ENCODE measurements at places on chromosomes 11 and 22.
A peak's percentile ranks its signal among the peaks of the same experiment; 100 is the strongest.

DNA sequence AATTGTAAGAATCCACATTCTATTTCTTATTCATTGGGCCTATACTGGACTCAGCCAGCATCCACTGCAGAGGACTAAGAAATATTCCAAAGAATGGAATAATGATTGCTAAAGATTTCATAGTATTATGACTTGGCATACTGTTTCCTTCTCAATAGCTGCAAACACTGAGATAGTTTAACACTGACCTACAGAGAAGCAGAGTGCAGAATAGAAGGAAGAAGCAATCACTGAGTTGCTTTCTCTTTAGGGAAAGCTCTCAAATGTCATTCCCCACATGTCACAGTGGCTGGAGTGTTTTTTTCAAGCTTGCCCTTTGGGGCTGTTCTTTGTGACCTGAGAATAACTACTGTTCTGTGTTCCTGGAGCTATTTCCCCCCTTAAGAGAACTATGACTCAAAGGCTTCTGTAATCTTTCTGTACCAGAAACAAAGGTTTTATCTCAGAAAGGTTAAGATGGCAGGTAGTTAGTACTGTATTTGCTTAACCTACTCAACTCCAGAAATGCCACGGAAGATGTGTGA lies 243.6 kb upstream of the LUZP2 start:
- DNase-seq = no peak

- peak; percentile 17 for DNase-seq
These were observed at the start of gene CFAP300 for GRCh38 chr11:102047305-102047924. Gene CFAP300 (plus strand): TSS chr11:102047437. CDS start chr11:102047471, 34 bp downstream.

DNA sequence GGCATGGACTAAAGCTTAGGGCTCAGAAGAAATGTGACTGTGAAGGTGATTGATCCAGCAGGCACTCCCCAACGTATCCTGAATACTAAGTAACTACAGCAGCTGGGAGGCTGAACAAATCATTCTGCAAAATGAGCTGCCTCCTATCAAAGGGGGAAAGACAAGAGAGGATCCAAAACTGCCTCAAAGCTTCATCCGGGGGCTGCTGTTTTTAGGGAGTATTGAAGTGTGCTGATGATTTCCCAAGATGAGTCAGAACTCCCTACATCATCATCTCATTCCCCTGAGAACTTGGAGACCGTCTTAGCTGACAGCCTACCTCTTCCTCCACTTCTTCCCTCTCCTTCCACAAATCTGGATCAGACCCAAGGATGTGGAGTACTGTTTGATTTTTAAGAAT lies 108.4 kb upstream of the GRAMD1B start:
- no peak for DNase-seq

DNA sequence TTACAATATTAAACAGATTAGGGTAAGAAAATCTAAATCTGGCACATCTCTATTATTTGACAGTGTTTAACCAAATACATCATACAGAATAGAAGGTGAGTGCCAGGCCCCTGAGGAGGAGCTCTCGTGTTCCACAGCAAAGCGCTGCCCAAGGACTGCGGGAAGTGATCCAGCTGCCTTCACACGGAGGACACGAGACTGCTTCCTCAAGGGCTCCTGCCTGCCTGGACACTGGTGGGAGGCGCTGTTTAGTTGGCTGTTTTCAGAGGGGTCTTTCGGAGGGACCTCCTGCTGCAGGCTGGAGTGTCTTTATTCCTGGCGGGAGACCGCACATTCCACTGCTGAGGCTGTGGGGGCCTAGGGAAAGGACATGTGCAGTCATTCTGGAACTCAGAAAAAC lies 71.1 kb downstream of the NCAPD3 start:
- DNase-seq = no peak

DNA sequence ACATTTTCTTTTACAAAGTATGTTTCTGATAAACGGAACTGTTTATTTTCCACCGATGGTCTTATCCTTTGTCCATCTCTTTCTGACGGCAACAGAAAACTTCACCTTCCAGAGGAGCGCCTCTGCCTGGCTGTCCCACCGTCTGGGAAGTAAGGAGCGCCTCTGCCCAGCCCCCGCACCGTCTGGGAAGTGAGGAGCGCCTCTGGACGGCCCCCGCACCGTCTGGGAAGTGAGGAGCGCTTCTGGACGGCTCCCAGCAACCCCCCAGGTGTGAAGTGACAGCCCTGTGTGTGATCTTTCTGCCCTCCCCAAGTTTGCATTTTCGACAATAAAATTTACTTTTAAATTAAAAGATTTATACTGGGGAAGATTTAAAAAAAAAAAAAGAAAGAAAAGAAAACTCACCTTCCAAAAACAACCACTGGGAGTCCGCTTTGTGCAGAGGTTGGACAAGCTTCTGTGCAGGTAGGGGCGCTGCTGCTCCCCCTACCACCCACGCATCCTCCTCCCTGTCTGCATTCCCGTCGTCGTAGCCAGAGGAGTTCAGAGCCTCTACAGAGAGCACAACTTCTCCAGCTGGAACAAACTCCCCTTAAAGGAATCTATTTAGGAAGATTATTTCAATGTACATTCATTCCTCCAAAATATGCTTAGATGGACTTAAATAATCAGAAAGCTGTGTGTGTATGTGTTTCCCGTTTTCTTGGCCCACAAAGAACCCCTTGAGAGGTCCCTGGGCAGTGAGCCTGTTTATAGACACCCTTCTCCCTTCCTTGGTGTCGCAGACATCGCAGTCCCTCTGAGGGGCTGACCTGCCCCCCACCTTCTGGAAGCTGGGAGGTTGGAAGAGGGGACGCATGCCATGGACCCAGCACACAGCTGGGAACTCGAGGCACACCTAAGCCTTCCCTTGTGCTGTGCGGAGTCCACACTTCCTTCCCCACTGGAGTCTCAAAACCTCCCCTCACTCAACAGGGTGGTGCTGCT lies 849 bp upstream of the APOBEC3B start:
- DNase-seq = no peak

DNA sequence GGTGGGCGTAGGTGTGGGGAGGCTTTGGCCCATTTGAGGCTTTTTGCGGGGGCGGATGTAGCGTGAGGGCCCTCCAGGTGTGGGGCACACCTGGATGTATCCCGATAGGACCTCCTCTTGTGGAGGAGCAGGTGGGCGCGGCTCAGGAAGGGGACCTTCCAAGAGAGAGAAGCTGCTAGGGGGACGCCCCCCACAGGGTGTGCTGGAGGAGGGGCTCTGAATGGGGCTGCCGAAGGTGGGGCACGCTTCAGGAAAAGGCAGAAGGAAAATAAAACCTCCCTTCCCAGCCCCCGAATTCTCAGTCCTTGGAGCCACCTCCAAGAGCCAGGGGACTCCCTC lies 621 bp downstream of the SGSM1 start:
- no peak for DNase-seq

DNA sequence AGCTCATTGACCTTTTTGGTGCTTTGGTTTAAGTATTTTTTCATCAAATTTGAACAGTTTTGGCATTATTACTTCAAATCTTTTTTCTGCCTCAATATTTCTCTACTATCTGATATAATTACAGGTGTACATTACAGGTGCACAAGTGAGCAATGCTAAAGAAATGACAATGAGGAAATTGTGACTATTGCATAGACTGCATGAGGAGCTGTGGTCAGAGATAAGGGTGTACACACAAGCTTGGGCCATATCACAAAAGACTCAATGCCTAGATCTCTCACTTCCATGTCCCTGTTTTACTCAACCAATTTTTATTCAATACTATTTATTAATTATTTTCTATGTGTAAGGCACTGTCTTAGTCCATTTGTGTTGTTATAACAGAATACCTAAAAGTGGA lies 251.0 kb upstream of the UBASH3B start:
- DNase-seq = no peak

- DNase-seq = no peak
These were observed 26.8 kb downstream of the CADM1 start for GRCh38 chr11:115477410-115477809.

DNA sequence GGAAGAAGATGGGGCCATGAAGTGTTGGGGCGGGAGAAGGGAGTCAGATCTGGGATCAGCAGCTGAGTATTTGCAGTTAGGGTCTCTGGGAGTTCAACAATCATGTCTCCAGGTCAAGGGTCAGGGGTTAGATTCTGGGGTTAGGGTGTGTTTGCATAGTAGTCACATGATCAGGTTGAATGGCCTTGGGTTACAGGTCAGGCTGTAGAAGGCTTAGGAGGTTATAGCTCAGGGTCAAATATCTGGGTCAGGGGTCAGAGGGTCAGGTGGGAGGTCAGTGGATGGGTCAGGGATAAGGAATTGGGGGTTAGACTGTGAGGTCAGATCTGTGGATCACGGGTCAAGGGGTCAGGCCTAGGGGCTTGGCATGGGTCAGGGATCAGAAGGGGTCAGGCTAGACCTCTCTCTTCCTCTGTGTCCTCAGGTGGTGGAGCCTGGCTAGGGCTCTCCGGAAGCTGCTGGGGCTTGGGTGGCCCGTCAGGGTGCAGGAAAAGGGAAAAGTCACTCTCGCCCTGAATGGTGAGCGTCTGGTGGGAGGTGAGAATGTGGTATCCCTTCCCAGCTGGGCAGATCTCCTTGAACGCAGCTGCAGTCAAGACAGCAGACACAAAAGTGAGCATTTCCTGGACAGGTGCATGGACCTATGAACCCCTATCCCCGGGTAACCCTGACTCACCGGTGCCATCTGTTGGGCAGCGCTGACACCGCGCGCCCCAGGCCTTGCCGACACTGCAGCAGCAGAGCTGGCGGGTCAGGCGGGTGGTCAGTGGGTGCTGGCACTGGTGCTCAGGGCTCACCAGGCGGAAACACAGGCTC lies 6.4 kb downstream of the LTBP3 start:
- DNase-seq = no peak

GRCh38 chr11:68011051-68011943 lies 1.2 kb downstream of the ALDH3B1 start:
- no peak for DNase-seq

- DNase-seq = no peak
These were observed 1.4 kb downstream of the TMEM9B start for GRCh38 chr11:8962841-8963240.

DNA sequence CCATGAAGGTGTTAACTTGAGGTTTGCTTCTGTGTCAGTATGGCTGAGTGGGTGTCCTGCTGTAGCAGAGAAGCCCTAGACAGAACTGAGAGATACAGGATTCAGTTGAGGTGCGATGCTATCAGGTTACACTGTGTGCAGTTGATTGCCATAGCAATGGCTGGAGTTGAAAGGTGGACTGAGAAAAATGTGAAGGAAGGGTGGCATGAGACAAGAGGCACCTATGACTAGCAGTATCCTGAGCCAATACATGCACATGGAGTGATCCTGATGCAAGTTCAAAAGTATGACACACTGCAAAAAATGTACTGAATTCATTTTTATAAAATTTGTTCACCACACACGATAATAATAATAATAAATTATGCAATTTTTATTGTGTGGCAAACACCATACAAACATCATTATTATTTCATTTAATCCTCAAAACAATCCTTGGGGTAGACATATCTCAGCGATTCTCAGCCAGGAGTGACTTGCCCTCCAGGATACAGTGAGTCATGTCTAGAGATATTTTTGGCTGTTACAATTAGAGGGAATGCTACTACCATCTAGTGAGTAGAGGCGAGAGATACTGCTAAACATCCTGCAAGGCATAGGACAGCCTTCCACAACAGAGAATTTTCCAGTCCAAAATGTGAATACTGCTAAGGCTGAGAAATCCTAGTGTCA lies 3.9 kb upstream of the PIWIL4 start:
- DNase-seq = no peak

DNA sequence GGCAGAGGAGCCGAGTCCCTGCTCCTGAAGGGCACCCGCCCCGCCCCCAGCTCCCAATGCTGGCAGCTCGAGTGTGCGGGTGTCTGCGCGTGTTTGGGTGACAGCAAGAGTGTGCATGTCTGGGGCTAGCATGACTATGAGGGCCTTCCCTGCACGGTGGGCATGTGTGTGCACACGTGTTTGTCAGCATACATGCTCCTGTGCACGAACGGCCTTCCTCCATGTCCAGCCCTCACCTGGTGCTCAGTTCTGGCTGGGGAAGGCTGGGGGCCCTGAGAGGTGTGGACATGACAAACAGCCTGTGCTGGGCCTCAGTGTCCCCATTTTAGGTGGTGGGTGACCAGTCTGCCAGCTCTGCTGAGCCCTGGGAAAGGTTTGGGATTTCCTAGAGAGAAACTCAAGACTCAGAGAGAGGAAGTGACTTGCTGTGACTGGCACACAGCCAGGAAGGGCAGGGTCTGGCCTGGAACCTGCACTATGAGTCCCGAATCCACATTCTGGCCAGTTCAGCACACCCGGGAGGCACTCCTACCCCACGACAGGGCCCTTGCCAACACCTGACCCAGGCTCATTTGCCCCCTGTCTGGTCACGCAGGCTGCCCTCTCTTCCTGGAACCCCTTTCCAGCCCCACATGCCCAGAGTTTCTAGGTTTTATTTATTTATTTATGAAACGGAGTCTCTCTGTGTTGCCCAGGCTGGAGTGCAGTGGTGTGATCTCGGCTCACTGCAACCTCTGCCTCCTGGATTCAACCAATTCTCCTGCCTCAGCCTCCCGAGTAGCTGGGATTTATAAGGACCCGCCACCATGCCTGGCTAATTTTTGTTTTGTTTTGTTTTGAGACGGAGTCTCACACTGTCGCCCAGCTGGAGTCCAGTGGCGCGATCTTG lies 3.3 kb upstream of the SHISA8 start:
- no peak for DNase-seq

DNA sequence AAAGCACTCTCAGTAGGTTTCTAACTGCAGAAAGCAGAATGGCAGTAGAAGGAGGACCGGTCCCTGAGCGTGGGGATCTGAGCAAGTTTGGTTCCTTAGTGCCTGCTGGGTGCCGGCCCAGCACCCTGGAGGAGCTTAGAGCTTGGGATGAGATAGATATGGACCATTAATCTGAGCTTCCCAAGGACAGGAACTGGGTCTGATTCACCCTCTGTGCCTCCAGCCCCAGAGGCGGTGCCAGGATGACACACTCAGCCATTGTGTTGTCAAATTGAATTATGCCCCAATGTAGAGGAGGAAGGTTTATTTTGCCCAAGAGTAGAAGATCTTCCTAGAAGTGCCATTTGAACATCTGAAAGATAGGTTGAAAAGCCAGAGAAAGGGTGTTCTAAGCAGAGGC lies 4.3 kb downstream of the ZC3H7B start:
- DNase-seq = peak; percentile 25

DNA sequence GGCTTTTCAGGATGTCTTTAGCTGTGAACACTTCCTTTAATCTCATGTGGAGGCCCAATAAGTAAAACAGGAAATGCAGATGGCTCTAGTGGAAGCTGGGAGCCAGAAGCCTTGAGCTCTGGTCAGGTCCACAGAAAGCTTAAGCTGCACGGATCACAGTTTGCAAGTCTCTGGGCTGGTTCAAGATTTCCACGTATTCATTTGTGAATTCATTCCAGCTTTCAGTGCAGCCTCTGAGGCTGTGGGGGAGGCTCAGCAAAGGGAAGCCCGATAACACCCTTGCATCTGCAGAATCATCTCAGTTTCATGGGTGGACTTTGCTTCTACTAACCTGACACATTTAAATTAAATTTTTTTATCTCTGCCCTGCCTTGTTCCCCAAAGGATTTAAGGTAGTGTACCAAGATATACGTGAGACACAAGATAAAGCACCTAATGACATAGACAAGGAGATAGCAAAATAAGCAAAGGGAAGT lies 65.6 kb downstream of the ISX start:
- no peak for DNase-seq

GRCh38 chr22:32634421-32634981 lies 159.9 kb downstream of the FBXO7 start:
- DNase-seq = no peak

GRCh38 chr11:39810358-39810757 lies 1649.1 kb downstream of the LRRC4C start:
- no peak for DNase-seq

Data from GOT3 (cell line).